ENCODE measurements at places on chromosomes 16 and 17.

DNA sequence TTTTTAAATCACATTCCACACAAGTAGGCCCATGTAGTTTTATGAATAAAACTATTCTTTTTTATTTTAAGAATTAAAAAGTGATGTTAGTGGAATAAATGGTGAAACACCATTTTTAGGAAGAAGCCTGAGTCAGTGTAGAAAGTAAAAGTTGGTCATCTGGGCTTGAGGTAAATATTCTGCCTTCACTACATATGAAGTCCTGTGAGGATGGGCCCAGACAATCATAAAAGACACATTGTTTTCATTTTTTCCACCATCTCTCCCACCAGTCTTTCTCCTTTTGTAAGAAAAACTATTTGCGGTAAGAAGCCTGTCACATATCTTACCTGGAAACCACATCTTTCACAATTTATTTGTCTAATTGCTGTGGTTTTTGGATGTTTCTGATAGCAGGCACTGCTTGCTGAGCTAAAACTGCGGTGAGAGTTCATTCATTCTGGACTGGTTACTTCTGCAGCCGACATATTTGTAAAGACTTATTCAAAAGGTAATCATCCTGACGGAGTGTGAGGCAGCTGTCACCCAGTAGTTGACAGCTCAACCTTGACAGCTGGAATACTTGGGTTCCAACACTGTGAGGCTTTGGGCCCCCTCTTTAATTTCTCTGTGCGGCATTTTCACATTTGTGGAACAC, 10.6 kb upstream of the RFFL start:
- DNase-seq: no peak

GRCh38 chr16:5615868-5616642, 518.5 kb upstream of the EEF2KMT start:
- DNase-seq: peak; percentile 2

DNA sequence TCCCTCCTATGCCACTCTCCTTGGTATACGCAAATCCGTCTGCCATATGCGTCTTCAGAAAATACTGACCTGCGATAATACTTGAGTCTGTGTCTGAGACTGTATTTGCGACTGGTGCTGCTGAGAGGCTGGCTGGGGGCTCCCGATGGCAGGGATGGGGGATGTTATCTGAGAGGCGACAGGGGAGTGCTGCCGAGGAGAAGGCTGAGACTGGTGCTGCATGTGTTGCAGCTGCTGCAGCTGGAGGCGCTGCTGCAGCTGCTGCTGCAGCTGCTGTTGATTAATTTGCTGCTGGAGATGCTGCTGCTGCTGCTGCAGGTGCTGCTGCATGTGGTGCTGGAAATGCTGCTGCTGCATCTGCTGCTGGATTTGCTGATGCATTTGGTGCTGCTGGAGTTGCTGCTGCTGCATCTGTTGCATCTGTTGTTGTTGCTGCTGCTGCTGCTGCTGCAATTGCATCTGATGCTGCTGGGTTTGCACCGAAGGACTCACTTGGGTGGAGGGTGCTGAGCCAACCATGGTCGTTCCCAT, 107.7 kb downstream of the TOX3 start:
- no peak for DNase-seq

GRCh38 chr17:40060887-40061608, 1.7 kb upstream of the THRA start:
- no peak for DNase-seq

- no peak for DNase-seq
Measured at GRCh38 chr17:38874505-38875400, 4.9 kb downstream of the LASP1 start.

GRCh38 chr16:85123891-85124635, 11.8 kb upstream of the CIBAR2 start:
- DNase-seq: no peak

GRCh38 chr17:78607038-78607437, 29.8 kb upstream of the DNAH17 start:
- DNase-seq: no peak

- DNase-seq: no peak
Measured at GRCh38 chr17:81487089-81487486, 25.5 kb downstream of the ACTG1 start.

DNA sequence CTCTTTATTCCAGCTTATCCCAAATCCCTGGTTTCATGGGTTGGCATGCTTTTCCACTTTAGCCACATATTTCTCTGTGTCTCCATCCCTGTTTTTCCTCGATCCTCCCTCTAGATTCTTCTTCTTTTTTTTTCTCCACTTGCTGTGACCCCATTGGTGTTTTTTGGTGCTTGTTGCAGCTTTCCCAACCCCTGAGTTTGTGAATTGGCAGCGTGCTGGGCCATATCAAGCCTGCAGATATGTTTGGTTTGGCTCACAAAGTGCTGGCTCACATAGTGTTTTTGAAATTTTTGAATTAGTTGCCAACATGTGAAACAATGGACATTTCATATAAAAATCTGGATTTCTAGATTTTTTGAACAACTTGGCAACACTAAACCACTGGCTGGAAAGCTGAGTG, 8.8 kb downstream of the GPR139 start:
- no peak for DNase-seq

DNA sequence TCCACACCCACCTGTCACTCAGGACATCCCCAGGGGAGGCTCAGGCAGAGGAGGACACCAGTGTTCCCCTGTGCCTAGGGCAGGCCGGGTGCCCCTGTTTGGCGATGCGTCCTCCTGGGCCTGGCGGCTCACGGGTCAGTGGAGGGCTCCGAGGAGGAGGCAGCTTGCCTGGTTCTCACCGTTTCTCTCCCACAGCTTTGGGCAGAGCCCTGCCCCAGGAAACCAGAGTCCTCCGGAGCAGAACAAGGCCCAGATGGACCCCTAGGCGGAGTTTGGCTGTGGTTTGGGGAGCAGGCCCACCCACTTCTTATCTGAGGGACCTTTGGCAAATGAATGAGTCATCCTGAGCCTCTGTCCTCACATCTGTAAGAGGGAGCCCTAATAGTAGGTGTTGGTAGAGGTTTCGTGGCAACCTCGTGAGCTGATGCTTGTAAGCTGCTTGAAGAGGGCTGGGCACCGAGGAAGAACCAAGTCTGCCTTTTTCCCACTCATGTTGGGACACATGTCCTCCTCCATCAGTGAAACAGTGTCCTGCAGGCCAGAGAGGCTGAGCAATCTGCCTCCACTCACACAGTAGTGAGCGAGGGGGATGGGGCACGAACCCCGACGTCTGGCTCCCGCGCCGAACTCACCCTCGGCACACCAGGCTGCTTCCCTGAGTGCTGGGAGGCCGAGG, 247.0 kb upstream of the CIBAR2 start:
- DNase-seq: no peak

DNA sequence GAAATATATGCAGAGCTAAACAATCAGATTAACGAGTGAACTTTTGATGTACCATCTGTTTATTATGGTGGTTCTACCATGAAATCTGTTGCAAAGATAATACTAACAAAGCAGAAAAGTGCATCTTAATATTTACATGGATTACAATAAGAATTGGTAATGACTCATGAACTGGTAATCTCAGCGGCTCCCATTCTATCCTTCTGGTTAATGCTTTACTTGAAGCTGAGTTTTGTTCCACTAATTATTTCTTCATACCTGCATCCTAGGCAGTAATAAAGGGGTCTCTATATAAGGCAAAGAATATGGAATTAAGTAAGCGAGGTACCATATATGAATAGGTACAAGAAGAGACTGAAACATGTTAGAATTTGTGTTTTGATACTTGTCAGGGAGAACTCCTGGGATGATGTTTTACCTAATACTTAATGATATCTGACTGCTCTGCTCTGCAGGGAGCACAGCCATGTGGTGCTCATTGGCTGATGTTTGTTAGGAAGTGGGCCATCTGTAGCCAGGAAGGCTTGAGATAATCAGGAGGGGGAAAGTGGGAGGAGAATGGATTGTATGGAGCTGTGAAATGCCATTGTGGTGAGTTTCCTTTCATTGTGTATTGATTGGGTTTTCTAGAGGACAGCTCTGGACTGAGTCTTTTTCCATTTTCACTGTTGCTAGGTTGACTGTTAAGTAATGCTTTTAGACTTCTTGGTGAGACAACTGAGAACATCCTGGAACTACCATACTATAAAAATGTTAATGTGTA, 52.6 kb downstream of the MAP2K6 start:
- no peak for DNase-seq

DNA sequence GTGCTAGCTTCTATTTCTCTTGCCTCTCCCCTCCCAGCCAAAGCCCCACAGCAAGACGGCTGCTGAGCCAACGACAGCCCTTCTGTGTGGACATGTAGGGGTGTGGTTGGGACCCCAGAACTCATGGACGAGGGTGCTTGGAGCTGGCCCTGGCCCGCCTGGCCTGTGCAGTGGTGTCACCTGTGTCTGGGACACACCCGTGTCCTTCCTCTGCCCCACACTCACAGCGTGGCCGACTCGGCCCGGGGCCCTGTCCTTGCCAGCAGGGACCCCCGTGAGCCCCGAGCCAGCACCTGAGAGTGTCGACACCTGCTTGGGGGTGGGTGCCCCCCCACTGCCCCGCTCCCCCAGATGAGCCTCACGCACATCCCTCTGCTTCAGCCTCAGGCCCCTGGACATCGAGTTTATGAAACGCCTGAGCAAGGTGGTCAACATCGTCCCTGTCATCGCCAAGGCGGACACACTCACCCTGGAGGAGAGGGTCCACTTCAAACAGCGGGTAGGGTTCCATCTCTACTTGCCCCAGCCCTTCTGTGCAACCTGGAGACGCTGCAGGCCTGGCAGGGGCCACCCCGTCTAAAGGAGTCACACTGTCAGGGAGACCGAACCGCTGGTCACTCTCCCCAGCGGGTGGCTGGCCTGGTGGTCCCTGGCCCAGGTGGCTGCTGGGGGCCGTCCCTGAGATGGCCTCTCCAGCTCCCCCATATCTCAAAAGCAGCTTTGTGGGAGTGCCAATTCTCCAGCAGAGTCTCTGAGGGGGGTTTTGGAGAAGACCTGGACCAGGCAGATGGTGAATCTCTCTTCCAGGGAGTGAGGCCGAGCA, 349.8 kb downstream of the SEC14L1 start:
- DNase-seq: no peak

GRCh38 chr17:79798299-79799173, 1.7 kb upstream of the CBX8 start:
- DNase-seq: no peak

- no peak for DNase-seq
Measured at GRCh38 chr17:40800381-40800780, 622 bp upstream of the KRT28 start.

DNA sequence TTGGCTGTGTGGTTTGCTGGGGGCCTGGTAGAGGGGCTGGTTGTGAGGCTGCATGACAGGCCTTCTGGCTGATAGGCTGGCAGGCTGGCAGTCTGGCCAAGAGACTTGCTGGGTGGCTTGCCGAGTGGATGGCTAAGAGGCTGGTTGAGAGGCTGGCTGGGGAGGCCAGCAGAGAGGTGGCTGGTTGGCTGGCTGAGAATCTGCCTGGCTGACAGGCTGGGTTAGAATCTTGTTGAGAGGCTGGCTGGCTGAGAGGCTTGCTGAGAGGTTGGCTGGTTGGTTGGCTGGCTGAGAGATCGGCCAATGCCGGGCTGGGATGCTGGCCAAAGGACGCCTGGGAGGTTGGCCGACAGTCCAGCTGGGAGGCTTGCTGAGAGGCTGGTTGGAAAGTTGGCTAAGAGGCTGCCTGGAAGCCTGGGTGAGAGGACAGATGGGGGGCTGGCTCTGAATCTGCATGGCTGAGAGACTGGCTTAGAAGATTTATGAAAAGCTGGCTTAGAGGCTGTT, 35.9 kb upstream of the ACSM2B start:
- no peak for DNase-seq

DNA sequence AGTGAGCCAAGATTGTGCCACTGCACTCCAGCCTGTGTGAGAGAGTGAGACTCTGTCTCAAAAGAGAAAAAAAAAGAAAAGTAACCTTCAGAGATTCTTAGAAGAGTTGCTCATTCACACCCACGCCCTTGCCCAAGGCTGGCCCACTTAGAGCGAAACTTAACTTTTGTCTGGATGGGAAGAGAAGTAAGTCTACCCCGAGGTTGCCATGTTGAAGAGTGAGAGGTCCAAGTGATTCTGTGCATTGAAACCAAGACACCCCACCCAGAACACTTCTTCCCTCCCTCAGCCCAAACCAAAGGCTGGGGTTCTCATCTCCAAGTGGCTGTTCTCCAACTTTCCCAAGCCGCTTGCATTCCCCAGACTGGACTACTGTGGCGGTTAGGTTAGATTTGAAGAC, 2.4 kb upstream of the CISD3 start:
- DNase-seq: no peak

- DNase-seq: no peak
Measured at GRCh38 chr17:72307836-72308235, 187.0 kb downstream of the SOX9 start.

DNA sequence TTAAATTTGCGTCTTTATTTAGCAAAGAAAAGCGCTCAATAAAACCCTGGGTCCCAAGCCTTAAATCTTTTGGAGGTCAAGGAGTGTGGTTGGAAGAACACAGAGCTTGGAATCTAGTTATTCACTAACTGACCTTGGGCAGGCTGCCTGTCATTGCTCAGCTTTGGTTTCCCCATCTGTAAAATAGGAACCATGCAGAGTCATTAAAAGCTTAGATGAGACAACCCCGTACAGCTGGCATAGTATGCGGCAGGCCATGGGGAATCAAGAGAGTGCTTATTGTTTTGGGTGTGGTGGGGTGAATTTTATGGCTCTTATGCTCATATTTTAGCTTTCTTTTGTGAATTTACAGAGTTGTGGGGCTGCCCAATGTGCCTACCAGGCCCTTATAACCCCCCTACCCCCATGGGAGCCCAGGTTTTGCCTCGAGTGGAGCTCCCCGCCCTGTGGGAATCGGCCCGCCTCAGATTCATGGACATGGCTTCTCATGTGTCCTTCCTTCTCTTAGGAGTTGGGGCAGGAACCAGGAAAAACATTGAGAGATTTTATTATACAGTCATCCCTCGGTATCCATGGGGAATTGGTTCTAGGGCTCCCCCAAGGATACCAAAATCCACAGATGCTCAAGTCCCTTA, 113.5 kb downstream of the CLEC16A start:
- no peak for DNase-seq

DNA sequence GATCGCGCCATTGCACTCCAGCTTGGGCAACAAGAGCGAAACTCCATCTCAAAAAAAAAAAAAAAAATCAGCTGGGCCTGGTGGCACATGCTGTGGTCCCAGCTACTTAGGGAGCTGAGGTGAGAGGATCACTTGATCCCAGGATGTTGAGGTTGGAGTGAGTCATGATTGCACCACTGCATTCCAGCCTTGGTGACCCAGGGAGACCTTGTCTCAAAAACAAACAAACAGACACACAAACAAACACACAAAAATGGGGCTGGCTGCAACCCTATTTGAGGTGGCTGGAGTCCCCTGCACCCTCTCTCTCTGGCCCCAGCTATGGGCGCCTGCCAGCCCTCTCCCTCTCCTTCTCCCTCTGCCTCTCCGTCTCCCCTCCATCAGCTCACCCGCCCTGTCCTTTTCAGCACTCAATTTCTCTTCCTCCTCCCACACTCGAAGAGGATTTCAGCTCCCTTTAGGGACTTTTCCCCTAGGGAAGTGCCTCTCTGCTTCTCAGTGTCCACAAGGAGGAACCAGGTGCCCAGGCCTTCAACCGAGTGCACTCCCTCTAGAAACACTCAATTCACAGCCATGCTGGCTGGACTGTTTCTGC, 17.5 kb upstream of the TFAP4 start:
- DNase-seq: no peak

- no peak for DNase-seq
Measured at GRCh38 chr17:50473901-50474300, 4.8 kb upstream of the RSAD1 start.

Data from stimulated activated CD4-positive, alpha-beta T cell treated with anti-CD3 and anti-CD28 coated beads, Interleukin-1b, Interleukin-23, amount 100 ng/mL, for 1 hour (primary cell).